ENCODE measurements at places on chromosomes 6 and 20.

GRCh38 chr6:128311944-128312570 lies 208.3 kb downstream of the PTPRK start:
- DNase-seq = no peak

GRCh38 chr6:10640412-10640811 lies 54.0 kb downstream of the C6orf52 start:
- no peak for DNase-seq

DNA sequence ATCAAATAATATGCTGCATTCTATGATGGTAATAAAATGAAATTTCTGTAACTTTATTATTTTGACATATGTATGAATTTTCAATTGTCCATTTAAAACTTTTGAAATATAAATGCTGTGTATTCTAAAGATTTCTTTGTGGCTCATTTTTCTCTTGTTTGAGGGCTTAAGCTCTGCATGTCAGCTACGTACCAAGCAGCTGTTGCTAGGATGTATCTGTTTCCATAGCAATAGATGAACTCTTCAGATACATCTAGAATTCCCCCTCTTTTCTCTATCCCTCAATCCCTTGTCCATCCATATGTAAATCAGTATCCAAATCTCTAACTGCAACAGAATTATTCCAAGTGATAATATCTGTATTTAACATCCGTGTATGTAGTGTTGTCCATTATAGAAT lies 76.5 kb upstream of the OPRM1 start:
- DNase-seq = no peak

- no peak for DNase-seq
Observed at GRCh38 chr6:166441325-166442078, 58.8 kb upstream of the MPC1 start.

GRCh38 chr6:142323377-142323776 lies 21.6 kb downstream of the ADGRG6 start:
- DNase-seq = no peak

GRCh38 chr6:14272737-14273085 lies 155.1 kb downstream of the CD83 start:
- DNase-seq = no peak

DNA sequence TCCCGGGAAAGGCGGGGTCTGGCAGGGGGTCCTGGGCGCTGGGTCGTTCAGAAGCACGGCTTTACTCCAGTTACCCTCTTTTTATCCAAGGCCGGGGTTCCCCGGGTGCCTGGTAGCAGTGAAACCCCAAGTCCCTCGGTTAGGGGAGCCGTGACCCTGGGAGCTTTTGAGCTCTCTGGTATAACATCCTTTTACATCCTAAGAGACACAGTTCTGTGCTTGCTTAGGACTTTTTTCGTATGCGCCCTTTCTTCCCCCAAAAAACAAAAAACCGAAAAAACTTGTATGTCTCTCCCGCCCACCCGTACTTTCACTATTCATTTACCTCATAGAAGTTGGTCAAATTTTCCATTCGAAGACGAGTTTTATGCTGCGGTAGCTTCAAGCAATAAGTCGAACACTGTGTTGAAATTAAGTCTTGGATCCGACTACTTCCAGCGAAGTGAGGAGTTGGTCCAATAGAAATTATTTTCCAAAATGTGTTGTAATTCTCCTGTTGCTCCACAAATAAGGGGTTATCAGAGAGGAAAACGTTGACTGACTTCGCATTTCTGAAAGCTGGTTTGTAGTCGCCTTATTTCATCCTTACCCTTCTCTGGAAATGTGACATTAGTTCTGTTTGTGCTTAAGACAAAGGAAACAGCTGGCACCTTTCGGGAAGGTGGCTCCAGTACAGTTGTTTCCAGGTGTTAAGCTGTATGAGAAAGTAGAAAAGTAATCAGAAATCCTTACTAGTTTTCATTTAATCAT lies 816 bp upstream of the MAN1A1 start:
- DNase-seq = peak; percentile 24

GRCh38 chr20:35600176-35600992 lies 15.2 kb upstream of the SPAG4 start:
- DNase-seq = no peak

DNA sequence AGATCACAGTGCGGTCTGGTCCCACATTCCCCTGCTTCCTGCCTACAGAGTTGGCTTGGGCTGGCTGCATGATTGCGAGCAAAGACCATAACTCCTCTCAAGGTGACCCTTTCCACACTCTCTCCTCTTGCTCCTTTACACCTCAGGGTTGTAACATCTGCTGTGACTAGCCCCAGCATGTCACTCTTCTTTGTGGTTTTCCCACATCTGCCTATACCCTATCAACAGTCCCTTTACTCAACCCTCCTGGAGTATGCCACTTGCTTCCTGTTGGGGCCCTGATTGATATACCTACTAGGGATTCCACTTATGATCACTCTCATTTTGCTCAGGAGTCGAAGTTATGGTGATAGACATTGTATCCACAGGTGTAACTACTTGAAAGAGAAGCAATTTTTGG lies 58.9 kb upstream of the SGK1 start:
- DNase-seq = no peak

DNA sequence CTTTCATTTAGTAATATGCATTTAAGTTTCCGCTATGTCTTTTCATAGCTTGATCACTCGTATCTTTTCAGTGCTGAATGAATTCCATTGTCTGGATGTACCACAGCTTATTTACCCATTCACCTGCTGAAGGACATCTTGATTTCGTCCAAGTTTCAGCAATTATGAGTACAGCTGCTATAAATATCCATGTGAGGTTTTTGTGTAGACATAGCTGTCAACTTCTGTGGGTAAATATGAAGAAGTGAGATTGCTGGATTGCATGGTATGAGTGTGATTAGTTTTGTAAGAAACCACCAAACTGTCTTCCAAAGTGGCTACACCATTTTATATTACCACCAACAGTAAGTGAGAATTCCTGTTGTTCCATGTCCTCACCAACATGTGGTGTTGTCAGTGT lies 79.2 kb upstream of the STMND1 start:
- no peak for DNase-seq

- no peak for DNase-seq
Observed at GRCh38 chr6:103885446-103885845, 974.3 kb downstream of the HACE1 start.

Measured in activated CD8-positive, alpha-beta memory T cell treated with anti-CD3 and anti-CD28 coated beads for 1 hour (primary cell).